ENCODE measurements at places on chromosomes 4 and X.

DNA sequence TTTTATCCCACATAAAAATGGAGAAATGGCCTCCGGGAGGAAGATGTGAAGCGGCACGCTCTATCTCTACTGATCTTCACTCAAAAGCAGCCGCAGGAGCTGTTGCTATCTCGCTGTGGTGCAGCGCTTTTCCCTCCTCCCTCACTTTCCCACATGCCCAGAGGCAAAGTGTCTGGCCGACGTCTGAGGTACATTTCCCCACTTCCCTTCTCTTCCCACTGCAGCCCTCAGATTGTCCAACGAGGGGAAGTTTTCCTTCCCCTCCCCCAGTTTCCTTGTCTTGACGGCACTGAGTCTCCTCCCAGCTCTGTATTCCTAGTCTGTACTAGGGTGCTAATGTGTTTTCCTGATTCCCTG lies 660 bp upstream of the COL25A1 start:
- DNase-seq, result no peak

DNA sequence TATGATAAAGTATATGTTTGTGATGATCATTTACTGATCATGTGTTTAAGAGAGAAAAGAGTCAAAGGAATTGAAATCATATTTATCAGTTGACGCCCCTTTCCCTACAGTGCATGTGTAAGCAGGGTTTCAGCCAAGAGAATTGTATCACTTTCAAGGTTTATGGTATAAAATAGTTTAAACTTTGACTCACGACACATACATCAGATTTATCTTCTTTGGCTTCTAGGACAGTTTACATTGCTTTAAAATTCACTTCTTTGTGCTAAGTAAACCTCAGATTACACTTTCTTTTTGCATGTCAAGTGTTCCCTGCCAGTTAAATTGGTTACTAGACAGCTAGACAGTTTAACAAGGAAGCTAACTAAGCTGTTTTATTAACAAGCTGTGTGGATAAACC lies 86.3 kb upstream of the MYOZ2 start:
- no peak for DNase-seq

DNA sequence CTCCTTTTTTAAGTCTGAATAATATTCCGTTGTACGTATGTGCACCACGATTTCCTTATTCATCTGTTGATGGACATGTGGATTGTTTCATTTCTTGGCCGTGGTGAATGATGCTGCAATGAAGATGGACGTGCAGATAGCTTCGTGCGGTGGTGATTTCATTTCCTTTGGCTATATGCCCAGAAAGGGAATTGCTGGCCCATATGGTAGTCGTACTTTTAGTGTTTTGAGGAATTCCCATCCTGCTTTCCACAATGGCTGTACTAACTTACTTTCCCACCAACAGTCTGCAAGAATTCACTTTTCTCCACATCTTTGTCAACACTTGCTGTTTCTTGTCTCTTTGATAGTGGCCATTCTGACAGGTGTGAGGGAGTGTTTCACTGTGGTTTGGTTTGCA lies 12.8 kb downstream of the ZFP42 start:
- DNase-seq, result no peak

DNA sequence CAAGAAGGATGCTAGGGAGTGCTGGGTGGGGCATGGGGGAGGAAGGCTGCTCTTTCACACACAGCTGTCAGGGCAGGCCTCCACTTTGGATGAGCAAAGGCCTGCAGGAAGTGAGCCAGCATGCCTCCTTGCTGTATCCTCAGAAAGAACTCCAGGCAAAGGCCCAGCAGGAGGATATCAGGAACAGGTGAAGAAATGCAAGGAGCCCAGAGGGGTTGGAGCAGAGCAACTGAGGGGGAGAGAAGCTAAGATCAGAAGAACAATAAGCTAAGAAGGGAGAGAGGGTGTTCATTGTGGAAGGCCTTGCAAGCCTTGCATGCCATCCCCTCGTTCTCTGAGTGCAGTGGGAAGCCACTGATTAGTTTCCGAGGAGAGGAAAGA lies 115.1 kb downstream of the CAMK2D start:
- no peak for DNase-seq

- DNase-seq, result no peak
These were observed 2.4 kb downstream of the HADH start for GRCh38 chr4:107991945-107992630.
